Liver (tissue), 10 donors: ENCODE measurements at places on chromosomes 2 and 18. TPM values are rescaled to one million over a fixed set of nuclear protein-coding genes. Genes with fewer than 3 reads are reported as not detected.
A peak's percentile ranks its signal among the peaks of the same experiment; 100 is the strongest.

RAX gene
- not detected for total RNA-seq

- no peak overlapping the region for H3K4me3 ChIP-seq
- H3K27ac ChIP-seq, result no peak overlapping the region
- no peaks in the 10 kb centered on the region for H3K4me1 ChIP-seq
- no peaks in the 10 kb centered on the region for H3K27me3 ChIP-seq
These were observed 31.5 kb downstream of the CMPK2 start for GRCh38 chr2:6834163-6834562.

BOLL gene
- not detected for total RNA-seq

DNA sequence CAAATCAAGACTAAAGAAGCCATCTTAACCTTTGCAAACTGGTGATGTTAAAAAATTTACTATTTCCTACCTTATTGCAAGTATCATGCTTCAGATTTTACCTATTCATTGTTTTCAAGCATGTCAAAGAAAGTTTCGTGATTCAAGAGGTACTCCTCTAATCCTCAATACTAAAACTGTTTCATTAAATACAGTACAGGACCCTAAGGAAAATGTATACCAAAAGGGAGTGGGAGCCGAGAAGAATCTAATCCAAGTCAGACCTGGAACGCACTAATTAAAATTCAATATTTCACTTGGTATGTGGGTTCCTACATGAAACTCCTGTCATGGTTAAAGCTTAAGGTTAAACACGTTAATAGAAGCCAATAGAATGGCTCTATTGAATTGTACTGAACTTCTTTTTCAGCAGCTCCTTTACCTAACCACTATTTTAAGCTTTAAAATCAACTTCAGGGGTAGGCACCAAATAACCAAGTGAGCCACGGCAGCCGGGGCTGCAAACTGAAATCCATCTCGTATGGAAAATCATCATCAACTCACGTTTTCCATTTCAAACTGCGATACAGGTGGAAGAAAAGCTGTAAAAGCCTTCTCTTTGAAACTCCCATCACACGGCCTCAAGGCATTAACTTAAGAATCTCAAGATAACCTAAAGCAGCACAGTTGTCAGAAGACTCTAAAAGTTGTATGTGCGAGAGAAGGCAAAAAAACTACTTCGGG lies 188.8 kb downstream of the ZEB2 start:
- H3K27ac ChIP-seq, result peak overlapping the region; percentile 86
- no peak for DNase-seq
- H3K27me3 ChIP-seq, result no peaks in the 10 kb centered on the region

DNA sequence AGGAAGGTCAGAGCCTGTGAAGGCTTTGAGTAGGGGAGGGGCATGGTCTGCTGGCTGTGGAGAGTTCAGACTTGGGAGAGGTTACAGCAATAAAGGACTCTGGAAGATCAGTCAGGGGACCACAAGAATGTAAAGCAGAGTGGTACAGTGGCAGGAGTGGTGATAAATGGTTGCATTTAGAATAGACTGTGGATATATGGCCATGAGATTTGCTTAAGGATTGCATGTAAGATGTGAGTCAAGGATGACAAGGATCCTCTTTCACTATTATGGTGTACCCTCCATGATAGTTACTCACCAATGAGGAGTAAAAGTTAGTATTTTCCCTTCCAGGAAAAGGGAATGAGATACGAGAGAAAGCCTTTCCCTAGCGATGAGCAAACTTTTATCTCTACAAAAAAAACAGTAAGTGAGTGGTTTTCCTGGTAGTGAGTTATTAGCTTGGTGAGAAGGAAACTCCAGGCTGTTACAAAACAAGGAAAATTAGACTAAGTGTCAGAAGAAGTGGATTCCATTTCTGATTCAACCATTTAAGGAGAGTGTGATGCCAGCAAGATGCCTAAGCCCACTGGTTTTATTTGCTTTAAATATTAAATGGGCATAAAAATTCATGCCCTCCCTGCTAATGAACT lies 818.0 kb upstream of the ACVR2A start:
- H3K27ac ChIP-seq, result no peak overlapping the region
- no peaks in the 10 kb centered on the region for H3K36me3 ChIP-seq
- no peaks in the 10 kb centered on the region for H3K4me1 ChIP-seq
- no peaks in the 10 kb centered on the region for H3K27me3 ChIP-seq
